Kidney epithelial cell (primary cell): ENCODE measurements at places on chromosomes 13 and 19.

- no peak for DNase-seq
These were observed 2.7 kb downstream of the PSG8 start for GRCh38 chr19:42762789-42763188.

DNA sequence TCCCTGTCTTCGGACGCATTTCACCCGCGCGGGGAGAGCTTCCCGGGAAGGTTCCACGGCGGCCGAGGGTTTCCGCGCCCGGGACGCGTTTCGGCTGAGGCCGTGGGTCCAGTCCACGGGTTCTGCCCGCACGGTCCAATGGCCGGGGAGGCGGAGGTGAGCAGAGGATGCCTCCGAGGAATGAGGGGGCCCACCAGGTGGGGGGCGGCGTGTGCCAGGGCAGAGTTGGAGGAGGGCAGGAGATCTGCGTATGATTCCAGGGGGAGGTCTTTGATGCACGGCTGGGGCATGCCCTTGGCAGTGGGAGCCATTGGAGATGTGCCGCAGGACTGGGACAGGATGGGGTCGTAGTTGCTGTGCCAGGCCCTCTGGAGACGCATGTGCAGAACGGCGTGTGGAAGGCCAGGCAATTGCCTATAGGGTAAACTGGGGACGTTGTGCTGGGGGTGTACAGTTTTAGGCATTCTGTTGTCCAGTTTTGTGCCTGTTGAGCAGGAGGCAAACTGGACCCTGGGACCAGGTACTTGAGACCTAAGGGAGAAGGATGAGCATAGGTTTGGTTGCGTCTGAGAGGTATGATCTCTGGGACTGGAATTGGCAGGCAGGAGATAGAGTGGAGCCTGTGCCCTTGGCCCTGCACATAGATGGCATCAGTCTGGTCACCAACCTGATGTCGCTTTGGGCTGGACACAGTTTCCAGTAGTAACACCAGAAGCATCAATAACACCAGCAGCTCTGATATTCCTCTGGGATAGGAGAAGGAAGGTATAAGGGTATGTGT lies 751 bp downstream of the ZNF584 start:
- no peak for DNase-seq

DNA sequence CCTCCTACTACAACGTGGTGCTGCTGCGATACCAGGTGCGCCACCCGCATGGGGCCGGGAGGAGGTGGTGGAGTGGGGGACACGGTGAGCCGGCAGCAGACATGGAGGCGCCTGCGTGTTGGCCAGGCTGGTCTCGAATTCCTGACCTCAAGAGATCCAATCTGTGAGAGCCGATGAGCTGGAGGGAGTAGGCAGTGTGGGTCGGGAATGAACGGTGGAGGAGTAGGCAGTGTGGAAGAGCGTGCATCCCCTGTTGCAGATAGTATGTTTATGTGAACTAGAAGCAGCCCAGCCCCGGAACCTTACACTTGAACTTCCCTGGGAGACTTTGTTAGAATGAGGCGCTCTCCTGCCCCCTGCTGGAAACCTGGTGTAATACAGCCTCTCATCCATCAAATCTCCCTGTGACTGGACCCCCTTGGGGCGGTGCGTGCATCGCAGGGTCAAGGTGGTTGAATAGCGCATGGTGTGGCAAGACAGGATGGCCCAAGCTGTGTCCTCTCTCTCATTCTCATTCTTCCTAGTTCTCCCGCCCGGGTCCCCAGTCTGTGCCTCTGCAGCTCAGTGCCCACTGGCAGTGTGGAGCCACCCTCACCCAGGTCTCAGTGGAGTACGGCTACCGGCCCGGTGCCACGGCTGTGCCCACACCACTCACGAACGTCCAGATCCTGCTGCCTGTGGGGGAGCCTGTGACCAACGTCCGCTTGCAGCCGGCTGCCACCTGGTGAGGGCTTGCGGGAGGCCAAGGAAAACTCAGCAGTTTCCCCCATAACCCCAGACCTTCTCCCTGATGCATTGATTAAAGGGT lies 10.5 kb upstream of the B3GNT3 start:
- DNase-seq, result no peak

- DNase-seq, result no peak
These were observed 288.5 kb downstream of the NALCN start for GRCh38 chr13:101127741-101128353.

DNA sequence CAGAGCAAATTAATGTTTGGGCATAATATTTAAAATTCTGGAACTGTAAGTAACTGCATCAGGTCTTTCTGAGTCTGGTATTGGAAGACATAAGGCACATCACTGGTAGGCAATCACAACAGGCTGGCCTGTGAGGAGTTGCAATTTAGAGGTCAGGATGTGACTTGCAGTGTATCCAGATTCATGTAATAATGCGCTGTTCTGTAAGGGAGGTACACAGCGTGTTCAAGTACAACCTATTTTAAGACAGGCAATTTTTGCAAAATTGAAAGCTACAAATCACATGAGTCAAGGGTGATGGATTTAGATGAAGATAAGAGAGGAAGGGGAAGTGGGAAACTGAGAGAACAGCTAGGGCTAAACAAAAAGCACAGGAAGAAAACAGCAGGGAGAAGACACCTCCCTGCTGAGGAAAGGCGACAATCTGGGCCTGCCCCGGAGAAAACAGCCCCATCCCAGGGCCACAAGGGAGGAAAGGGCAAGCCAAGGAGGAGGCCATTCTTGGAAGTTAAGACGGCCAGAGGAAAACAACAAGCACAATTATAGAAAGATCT lies 138.1 kb downstream of the LACC1 start:
- no peak for DNase-seq

- DNase-seq, result no peak
These were observed 738.3 kb upstream of the GPC6 start for GRCh38 chr13:92488249-92488852.

- no peak for DNase-seq
These were observed 53.8 kb downstream of the KCTD12 start for GRCh38 chr13:76832258-76832988.

- no peak for DNase-seq
These were observed 34.0 kb downstream of the DPF1 start for GRCh38 chr19:38190061-38190460.

DNA sequence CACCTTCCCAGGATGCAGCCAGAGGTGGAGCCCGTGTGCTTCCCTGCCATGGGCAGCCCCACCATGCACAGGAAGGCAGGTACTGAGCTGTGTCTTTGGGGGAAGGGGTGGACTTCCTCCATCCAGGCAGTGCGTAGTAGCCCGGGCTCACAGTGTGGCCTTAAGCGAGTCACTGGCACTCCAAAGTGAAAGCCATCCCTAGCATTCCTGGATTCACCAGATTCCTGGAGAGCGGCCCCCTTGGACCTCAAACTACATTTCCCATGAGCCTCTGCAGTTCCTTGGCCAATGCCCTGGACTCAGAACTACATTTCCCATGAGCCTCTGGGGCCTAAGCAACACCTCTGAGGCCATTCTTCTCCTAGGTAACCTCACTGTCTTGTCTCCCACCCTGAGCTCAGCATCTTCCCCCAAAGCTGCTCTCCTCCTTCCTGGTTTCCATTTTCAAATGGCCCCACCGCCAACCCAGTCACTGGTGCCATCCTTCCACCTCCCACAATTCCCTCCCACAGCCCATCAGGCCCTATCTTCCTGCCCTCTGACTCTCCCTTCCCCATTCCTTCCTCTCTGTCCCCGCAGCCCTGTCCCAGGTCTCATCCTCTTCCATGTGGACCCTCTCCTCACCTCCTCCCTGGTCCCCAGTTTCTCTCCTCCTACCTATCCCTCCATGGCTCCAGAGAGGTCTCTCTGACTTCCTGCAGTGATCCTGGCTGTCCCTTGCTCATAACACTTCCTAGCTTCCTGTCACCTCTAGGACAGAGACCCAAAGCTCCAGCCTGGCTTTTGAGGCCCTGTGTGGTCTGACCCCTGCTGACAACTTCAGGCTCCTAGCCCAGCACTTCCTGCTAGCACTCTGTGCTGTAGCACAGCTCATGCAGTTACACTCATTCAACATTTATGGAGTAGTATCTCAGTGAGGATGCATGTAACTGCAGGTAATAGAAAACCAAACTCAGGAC lies at the start of gene C19orf81:
Gene C19orf81, plus strand, starts transcription at position 13 of the 959 bp plus-strand sequence. Its CDS starts 0 bp downstream, at position 13.
- DNase-seq, result no peak

DNA sequence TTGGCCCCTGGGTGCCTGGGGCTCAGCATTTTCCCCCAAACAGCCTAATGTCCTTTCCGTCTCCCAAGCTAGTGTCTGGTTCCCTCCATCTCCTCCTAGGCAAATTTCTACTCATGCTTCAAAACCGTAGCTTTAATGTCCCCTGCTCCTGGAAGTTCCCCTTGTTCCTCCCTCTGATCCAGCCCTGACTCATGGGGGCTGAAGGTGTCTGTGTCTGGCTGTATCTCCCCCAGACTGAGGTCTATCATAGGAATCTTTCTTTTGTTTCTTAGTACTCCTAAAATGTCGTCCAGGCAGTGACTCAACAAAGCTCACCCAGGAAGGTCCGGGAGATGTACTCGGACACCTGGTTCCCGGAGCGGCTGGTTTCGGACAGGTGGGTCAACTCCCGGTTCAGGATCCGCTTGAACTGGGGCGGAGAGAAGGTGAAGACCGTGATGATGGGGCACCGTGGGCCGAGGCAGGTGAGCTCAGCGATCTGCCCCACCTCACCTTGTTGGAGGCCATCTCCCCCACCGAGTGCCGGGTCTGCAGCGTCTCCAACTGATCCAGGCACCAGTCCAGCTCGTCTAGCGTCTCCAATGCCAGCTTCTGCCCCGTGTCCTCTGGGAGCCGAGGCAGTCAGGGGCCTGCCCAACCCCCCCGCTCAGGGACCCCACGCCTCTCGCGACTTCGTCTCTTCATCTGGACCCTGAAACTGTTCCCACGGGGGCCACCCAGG lies 6.2 kb downstream of the PDE4C start:
- DNase-seq, result no peak

- no peak for DNase-seq
These were observed 358.1 kb downstream of the MYO16 start for GRCh38 chr13:108987517-108987916.

GRCh38 chr13:51785712-51786424 lies 18.1 kb downstream of the DHRS12 start:
- DNase-seq, result no peak

GRCh38 chr19:33064458-33064791 lies 263 bp downstream of the RHPN2 start:
- DNase-seq, result no peak

DNA sequence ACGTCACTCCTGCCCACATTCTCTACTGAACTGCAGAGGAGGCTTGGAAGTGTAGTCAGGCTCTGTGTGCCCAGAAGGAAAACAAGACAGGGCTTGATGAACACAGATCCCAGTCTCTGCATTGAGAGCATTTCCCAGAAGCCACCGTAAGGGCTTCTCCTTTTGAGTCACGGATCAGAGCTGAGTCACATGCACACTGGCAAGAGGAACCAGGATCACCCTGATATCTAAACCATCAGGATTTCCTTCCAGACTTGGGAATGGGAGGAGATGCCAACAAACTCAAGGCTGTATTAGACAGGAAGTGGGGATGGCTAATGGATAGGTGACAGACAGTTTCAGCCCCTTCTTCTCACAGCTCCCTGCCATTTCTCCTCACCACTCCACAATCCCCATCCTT lies 17.7 kb upstream of the FBXO17 start:
- DNase-seq, result peak; percentile 29

GRCh38 chr13:27857282-27857681 lies 62.5 kb upstream of the PDX1 start:
- DNase-seq, result no peak

DNA sequence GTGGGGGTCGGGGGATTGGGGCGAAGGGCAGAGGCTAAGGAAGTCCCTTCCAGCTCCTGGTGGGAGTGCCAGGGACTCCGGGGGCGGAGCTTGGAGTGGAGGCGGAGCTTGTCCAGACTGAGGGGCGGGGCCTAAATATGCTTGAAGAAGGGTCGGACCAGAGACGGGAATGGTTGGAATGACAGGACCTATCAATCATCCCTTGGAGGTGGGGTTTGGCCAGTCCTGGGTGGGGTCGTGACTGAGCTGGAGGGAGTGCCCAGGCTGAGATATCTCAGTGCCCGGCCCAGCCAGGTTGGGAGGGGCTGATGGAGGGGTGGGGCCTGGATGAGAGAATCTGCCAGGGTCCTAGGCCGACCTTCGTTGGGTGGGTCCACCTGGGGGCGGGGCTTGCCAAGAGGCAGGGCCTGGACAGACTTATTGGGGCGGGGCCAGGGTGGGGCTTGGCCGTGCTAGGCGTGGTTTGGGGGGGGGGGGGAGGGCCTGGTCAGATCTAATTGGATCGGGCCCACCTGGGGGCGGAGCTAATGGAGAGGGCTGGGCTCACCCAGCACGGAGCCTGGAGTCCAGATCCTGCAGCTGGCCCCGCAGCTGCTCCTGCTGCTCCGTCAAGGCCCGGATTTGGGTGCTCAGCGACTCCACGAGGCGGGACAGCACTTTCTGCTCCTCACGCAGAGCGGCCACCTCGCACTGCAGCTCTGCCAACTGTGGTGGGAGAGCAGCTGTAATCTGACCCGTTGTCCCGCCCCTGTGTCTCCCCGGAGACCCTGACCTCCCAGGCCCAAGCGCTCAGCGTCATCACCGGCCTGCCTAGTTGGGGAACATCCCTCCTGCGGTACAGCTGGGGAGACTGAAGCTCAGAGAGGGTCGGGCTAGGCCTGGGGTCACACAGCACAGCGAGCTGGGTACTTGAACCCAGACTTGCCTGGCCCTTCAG lies 2.6 kb upstream of the WIZ start:
- peak; percentile 63 for DNase-seq

GRCh38 chr13:83498045-83498444 lies 384.2 kb downstream of the SLITRK1 start:
- DNase-seq, result no peak

DNA sequence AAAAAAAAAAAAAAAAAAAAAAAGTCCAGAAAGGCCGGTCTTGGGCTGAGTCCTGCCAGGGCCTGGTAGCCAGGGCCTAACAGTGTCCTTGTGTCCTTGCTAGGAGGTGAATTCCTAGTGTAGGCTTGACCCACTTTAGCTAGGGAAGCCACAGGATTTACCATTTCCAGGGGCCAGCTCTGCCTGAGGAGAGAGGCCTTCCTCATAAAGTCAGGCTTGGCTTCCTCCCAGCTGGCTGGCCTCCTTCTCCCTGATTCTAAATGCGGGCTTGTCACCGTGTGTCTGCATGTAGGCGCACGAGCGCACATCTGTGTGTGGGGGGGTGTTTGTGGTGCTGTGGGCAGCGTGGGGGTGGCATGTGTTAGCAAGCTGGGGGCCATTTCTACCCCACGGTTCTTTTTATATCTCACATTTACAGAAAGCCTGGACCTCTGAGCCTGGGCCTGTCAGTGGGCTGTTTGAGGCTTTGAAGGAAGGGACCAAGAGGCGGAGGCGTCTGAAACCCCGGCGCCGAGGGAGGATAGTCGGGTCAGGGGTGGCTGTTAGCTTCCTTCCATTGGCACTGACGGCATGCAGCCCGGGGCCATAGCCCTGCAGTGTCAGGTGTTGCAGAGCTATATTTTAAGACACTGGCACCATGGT lies 31.7 kb downstream of the IER2 start:
- no peak for DNase-seq

- peak; percentile 80 for DNase-seq
These were observed 34.6 kb upstream of the SLC46A3 start for GRCh38 chr13:28753208-28753892.

DNA sequence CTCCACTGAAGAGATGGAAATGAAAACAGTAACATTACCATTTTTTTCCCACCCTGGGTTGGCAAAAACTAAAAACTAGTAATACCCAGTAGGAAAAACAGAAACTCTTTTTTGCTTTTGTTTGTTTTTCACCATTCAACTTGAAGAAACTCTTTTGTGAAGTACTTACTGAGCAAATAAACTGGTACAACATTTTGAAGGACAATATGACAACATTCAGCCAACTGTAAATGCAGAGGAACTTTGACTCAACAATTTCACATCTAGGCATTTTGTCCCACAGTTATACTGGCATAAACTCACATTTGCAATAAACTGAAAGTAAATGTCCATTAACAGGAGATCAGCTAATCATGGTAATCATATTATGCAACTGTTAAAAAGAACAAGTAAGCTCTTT lies 152.5 kb downstream of the RNF17 start:
- DNase-seq, result no peak
